Stimulated activated CD4-positive, alpha-beta T cell treated with anti-CD3 and anti-CD28 coated beads, Interleukin-1b, Interleukin-23, amount 100 ng/mL, for 1 hour (primary cell): ENCODE measurements at places on chromosomes 4 and X.

DNA sequence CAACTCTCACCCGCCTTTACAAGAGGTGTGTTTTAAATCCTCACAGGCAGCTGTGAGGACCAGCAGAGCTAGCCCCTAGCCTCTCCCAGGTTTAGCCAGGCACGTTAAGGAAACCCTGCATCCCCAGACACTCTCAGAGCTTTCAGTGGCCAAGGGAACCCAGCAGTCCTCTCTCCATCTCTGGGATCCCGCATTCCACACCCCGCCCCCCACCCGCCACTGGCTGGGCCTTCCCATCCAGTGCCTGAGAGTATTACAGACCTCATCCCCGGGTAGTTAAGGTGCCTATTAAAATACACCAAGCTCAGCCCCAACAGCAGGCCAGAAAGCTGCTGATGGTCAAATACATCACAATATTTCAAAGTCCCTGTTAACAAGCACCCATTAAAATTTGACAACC, 256.2 kb downstream of the BCOR start:
- DNase-seq = no peak

DNA sequence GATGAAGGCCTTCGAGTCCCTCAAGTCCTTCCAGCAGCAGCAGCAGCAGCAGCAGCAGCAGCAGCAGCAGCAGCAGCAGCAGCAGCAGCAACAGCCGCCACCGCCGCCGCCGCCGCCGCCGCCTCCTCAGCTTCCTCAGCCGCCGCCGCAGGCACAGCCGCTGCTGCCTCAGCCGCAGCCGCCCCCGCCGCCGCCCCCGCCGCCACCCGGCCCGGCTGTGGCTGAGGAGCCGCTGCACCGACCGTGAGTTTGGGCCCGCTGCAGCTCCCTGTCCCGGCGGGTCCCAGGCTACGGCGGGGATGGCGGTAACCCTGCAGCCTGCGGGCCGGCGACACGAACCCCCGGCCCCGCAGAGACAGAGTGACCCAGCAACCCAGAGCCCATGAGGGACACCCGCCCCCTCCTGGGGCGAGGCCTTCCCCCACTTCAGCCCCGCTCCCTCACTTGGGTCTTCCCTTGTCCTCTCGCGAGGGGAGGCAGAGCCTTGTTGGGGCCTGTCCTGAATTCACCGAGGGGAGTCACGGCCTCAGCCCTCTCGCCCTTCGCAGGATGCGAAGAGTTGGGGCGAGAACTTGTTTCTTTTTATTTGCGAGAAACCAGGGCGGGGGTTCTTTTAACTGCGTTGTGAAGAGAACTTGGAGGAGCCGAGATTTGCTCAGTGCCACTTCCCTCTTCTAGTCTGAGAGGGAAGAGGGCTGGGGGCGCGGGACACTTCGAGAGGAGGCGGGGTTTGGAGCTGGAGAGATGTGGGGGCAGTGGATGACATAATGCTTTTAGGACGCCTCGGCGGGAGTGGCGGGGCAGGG, 568 bp downstream of the HTT start:
- DNase-seq = no peak

DNA sequence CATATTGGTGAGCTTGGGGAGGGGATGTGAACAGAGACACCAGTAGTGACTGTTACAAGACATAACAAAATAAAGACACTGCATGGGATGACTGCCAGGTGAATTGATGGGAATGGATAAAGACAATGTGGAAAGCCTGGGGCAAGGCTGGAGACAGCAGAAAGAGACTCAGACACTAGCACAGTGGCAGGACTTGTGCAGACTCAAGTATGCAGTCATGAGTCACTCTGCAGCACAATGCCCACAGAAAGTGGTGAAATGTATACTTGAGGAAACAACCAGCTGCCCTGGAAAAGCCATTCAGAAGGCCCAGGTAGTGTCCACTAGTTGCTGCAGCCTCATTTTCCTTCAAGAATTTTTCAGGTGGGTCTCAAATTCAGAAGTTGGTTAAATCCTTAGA, 452.3 kb downstream of the MID1IP1 start:
- DNase-seq = no peak

DNA sequence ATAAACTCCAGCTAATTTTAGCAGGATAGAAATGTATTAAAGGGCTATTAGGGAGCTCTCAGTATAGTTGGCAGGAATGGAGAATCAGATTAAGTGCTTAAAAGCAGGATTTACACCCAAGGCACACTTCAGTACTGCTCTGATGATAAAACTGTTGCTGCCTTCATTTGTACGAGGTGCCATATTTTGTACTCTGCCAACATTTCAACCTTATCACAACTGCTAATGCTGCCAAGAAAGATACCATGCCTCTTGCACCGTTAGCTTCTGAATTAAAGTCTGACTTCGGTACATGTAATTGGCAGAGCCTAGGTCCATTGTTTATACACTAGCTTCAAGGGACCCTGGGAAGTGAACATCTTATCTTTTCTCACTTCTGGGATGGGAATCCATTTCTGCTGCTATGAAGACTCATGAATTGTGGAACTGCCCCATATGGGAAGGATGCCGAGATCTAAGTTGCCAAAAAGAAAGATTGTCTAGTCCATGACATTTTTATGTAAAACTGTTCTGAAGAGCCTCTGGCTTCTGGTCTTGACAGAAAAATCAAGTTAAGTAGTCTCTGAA, 624.0 kb upstream of the IGFBP7 start:
- DNase-seq = no peak

DNA sequence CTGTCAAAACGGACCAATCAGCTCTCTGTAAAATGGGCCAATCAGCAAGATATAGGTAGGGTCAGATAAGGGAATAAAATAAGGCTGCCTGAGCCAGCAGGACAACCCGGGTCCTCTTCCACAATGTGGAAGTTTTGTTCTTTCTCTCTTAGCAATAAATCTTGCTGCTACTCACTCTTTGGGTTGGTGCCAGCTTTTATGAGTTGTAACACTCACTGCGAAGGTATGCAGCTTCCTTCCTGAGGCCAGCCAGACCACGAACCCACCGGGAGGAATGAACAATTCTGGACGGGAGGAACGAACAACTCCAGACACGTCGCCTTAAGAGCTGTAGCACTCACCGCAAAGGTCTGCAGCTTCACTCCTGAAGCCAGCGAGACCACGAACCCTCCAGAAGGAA, 287.8 kb downstream of the RAPGEF2 start:
- no peak for DNase-seq

GRCh38 chr4:67899096-67899495, 15.3 kb upstream of the TMPRSS11D start:
- DNase-seq = no peak

GRCh38 chrX:47846040-47846439, 9.3 kb downstream of the ZNF81 start:
- no peak for DNase-seq

GRCh38 chr4:92952426-92952825, 648.7 kb downstream of the GRID2 start:
- DNase-seq = no peak

- DNase-seq = no peak
These were observed 5.8 kb upstream of the TMEM31 start for GRCh38 chrX:103704863-103705262.

DNA sequence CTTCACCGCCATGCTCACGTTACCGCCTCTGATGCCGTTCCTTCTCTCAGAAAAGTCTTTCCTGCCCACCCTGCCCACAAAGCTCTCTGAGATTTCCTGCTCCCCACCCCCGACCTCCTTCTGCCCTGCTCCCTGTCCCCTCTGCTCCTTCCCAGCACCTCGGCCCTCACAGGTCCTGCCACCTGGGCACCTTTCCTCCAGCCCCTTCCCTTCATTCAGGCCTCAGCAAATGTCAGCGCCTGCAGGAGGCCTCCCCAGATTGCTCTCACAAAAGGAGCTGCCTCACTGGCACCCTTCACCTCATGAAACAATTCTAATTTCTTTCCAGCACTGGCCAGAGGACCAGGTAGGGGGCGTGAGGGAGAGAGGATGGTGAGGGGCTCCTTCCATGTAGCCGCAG, 33.6 kb upstream of the MXD4 start:
- no peak for DNase-seq

DNA sequence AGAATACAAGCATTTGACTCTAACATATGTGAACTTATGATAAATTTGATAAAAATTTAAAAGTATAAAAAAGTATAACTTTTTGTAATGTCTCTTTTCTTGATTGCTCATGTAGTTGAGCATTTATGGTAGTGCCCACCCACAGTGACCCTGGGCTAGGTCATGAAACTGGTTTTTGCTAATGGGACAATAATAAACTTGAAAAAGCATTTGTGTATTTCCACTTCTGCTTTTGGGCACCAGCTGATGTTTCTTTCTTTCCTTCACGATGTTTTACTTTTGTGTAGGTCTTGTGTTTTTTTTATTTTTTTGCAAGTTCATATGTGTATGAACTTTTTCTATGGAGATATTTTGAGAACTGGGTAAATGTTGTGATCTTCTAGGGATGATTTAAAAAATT, 313.1 kb downstream of the CBLL2 start:
- no peak for DNase-seq

DNA sequence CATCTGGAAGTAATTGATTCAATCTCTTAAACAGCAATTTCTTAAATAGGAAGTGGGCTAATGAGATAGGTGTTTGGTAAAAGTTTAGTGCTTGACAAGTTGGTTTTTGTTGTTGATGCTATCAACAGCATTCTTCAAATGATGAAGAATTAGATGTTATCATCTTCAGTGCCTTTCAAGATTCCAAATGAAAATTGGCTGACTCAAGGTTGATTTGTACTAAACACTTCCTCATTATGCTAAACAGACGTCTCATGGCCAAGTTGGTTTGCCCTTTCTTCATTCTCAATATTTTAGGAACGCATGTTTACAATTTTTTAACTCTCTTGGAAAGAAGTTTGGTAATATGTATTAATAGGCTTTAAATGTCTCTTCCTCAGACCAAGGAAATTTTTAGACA, 86.0 kb downstream of the MID1IP1 start:
- no peak for DNase-seq

GRCh38 chr4:158968961-158969360, 133.9 kb upstream of the RAPGEF2 start:
- no peak for DNase-seq

DNA sequence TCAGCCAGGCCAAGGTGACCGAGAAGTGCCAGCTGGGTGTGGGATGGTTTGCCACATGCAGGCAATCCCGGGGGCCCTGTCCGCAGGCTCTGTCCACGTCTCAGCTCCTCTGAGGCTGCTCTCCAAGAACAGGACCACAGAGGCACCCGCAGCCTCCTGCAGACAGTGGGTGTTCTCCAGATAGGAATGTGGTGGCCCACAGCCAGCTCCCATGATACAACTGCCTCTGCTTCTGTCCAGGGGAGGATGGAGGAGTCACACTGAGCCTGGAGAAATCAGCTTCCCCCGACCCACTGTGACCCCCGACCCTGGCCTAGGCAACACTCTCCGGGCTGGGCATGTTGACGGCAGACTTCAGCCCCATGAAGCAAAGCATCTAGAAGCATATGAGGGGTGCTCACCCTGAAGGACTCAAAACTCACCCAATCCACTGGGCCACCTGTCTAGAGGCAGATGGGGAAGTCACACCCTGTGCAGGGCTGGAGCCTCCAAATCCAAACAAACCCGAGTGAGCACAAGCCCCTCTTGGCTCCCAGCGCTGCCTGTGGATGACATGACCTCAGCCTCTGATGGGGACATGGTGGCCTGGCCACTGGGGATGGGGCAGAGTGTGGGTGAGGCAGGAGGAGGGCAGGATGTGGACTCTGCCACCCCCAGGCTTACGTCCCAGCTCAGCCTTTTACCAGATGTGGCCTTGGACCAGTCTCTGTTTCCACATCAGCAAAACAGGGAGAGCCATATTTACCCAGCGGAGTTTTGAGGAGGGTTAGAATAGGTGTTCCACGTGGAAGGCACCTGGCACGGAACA, 102.3 kb downstream of the PSAPL1 start:
- no peak for DNase-seq

- no peak for DNase-seq
These were observed 8.2 kb downstream of the MTHFD2L start for GRCh38 chr4:74166135-74166534.

GRCh38 chr4:6520978-6521377, 48.6 kb upstream of the PPP2R2C start:
- no peak for DNase-seq

DNA sequence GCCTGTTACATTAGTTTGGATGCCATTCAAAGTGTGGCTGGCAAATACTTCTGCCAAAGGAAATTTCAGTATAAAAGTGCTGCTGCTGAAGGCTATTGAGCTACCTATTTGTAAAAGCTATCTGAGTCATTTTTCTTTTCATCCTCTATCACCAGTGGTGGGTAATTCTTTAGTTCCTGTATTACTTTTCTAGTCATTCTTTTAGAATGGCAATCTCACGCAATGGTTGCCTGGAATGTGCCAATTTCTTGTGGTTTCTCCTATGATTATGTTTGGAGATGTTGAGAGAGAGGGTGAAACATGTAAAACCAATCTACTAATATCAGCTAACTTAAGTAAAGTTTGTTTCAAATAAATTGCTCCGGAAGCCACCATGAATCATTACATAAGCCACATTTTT, 685.0 kb downstream of the RAPGEF2 start:
- no peak for DNase-seq

GRCh38 chrX:13051529-13052172, 7.2 kb upstream of the FAM9C start:
- DNase-seq = no peak

DNA sequence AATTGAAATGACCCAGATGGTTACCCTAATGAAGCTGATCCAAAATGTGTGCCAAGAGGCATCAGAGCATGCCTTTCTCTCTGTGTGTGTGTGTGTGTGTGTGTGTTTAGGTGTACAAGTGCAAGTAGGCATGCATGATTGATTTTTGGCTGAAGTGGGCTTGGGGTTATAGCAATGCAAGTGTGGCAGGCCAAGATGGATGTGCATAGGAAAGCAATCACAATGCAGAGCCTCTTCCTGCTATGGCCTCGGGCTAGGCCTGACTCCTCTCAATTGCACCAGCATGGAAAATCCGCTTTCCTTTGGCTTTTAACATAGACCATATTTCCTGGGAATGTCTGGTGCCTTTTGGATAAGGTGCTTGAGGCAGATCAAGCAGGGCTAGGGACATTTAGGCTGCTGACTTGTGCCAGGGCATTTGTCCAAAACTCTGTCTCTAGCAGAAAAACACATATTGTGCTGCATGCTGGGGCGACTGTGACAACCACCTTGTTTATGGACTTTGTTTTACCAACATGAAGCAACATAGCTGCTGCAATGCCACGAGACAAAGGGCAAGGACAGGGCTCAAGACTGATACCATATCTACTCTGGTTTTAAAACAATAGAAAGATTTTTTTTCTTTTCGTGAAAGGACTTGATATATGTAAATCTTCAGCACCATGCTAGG, 395.7 kb downstream of the RAPGEF2 start:
- DNase-seq = no peak

DNA sequence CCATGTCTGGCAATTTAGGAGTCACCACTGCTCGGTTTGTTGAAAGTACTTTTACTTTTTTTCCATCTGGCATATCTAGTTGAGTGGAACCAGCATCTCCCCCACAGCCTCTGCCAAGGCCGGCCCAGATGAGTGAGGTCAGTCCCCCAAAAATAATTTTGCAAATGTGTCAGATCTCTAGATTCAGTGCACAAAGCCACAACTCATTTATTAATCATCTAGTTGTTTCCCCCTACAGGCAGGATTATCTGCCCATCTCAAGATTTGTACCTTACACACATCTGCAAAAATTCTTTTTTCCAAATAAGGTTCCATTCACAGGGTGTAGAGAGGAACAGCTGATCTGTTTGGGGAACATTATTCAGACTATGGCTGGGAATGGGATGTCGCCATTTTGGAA, 174.0 kb upstream of the MXRA5 start:
- no peak for DNase-seq

GRCh38 chrX:20197641-20198210, 56.1 kb upstream of the EIF1AX start:
- no peak for DNase-seq

- no peak for DNase-seq
These were observed 132.2 kb upstream of the FAM47B start for GRCh38 chrX:34810364-34810763.
